NCI-H2081 (cell line): ENCODE measurements at places on chromosomes 12 and 14.

GRCh38 chr12:59570145-59570544, 25.7 kb upstream of the SLC16A7 start:
- no peak for DNase-seq

DNA sequence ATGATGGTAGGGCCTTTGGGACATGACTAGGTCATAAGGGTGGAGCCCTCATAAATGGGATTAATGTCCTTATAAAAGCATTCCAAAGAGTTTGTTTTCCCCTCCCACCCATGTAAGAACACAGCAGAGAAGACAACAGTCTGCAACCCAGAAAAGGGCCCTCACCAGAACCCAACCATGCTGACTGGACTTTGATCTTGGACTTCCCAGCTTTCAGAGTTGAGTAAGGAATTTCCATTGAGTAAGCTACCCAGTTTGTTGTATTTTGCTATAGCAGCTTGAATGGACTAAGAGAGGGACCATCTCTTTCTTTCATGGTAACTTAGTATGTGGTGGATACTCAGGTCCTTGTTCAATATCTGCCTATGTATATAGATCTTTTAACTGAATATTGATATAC, 2.9 kb upstream of the SPX start:
- no peak for DNase-seq

DNA sequence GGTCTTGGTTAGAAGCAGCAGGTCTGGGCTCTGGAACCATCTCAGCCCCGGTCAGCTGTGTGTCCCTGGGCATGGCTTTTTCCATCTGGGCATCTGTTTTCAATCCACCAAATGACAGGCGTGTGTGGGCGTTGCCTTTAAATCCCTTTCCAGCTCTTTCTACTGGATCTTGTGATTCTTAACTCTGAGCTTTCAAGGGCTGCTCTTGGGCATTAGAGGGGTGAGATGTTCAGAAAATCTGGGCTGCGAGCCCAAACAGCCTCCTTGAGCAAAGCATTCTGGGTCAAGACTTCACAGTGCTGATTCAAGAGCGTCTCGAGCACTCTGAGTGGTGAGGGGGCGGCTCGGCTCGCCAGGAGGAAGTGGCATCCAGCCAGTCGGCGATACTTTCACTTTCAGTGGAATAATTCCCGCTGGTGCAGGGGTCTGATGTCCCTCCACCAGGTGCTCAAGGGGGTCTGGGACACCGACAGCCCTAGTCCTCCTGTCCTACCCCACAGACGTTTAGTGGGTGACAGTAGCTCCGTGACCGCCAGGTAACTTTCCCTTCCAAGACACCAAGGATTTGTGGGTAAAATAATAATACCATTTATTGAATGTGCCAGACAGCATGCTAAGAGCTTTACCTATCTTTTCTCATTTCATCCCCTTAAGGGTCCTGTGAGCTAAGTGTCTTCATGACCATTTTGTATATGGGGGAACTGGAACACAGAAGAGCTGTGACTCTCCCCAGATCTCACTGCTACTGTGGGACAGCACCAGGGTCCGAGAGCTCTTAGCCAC, 114.0 kb downstream of the PLXNC1 start:
- DNase-seq, result no peak

GRCh38 chr12:64782191-64782876, 23.1 kb upstream of the GNS start:
- DNase-seq, result no peak

DNA sequence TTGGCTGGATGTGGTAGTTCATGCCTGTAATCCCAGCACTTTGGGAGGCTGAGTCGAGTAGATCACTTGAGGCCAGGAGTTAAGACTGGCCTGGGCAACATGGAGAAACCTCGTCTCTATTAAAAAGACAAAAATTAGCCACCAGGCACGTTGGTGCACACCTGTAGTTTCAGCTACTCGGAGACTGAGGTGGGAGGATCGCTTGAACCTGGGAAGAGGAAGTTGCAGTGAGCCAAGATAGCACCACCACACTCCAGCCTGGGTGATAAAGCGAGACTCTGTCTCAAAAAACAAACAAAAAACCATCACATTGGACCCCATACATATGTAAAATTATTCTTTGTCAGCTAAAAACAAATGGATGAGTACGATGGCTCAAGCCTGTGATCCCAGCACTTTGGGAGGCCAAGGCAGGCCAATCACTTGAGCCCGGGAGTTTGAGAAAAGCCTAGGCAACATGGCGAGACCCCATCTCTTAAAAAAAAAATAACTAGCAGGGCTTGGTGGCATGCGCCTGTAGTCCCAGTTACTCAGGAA, 43.9 kb downstream of the LIMA1 start:
- DNase-seq, result no peak

DNA sequence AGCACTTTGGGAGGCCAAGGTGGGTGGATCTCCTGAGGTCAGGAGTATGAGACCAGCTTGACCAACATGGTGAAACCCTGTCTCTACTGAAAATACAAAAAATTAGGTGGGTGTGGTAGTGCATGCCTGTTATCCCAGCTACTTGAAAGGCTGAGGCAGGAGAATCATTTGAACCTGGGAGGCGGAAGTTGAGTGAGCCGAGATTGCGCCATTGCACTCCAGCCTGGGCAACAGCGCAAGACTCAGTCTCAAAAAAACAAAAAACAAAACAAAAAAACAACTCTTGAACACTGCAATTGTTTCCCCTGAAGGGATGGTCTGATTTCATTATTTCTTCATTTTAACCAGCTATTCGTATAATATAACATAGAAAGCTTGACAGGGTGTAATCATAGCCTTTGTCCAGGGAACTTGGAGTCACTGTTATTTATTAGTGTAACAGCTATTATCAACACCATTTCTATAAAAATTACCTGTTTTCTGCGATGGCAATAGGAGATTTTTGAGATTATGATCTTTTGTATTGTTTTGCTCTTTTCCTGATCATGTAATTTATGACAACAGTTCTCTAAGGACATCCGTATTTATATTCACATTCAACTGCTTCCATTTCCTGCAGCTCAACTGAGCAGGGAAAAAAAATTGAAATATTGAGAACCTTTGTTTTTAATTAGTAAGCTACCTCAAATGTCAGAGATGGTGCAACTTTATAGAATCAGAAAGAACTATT, 94.7 kb downstream of the DIP2B start:
- no peak for DNase-seq

- DNase-seq, result no peak
Observed at GRCh38 chr14:79652513-79653307, 558.6 kb downstream of the DIO2 start.

DNA sequence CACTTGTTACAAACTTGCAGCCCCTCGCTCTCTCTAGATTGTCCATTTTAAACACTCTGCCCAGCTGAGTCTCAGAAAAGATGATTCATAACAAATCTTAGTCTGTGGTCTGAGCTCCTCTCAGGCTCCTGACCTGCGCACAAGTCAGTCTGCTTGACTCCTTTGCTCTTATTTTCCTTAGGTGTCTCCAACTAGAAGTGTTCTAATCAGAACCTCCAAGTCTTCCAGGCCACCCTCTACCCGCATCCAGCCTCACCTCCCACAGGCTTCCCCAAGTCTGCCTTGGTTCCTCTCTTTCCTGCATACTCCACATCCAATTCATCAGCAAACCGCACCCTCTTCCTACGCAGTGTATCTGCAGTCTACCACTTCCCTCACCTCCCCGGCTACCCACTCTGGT, 42.4 kb upstream of the BDKRB2 start:
- DNase-seq, result no peak

- DNase-seq, result no peak
Observed at GRCh38 chr12:62640910-62641448, 174.4 kb downstream of the MON2 start.

GRCh38 chr12:23906329-23906728, 43.1 kb downstream of the SOX5 start:
- no peak for DNase-seq

- DNase-seq, result no peak
Observed at GRCh38 chr14:101624536-101624935, 63.2 kb downstream of the DIO3 start.

- no peak for DNase-seq
Observed at GRCh38 chr12:1848146-1848545, 27.8 kb downstream of the LRTM2 start.

DNA sequence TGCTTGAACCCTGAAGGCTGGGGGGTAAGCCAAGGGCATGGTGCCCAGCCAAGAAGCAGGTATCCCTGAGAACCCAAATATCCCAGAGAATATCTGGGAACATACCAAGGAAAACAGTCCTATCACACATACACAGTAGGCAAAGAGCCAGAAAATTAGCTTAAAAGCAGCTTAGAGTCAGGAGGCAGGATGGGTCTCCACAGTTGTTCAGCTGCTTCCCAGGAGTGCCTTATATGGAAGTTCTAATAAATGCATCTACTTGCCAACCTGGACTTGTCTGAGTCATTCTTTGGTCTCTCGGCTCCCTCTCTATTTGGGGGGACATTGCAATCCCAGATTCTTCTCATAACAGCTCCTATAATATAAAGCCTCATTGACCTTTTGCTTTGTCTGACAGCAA, 9.0 kb upstream of the GPR135 start:
- no peak for DNase-seq

GRCh38 chr12:113802966-113803758, 163.0 kb downstream of the RBM19 start:
- no peak for DNase-seq

- no peak for DNase-seq
Observed at GRCh38 chr12:51863933-51864832, 15.7 kb upstream of the FIGNL2 start.
